ENCODE measurements at places on chromosomes 5 and 9. TPM values are rescaled to one million over a fixed set of nuclear protein-coding genes. Genes with fewer than 3 reads are reported as not detected.
A peak's percentile ranks its signal among the peaks of the same experiment; 100 is the strongest.

DNA sequence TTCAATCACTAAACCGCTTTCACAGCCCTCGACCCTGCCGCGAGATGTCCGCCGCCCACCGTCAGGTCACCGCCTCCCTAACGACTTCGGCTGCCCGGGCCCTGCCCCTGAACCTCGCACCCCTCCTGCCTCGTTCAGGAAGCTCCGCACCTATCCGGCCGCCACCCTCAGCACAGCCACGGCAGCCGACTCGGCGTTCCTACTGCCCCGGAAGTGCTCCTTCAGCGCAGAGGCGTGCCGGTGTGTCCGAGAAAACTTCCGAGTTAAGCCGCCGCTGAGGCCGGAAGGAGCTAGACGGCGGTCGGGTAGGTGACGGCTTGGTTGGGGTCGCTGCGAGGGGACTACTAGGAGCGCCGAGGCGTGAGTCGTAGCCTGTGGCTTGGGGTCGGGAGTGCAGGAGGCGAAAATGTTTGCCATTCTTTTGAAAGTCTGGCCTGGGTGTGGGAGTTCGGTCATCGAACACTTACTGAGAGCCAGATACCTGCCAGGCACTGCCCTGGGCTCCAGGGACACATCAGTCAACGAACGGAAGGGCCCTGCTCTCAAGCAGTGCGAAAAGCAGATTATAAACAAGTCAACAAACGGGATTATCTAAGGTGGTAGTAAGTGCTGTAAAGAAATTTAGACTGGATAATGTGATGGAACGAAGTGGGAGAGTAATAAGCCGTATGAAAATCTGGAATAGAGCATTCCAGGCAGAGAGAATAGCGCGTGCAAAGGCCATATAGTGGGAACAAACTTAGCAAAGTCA lies at the start of the genes FAM114A2 and MFAP3:
TSS of gene FAM114A2 (minus strand) at position 204 of the 751 bp plus-strand sequence. CDS start 3,957 bp downstream, outside the sequence.
TSS of gene MFAP3 (plus strand) at position 261 of the 751 bp plus-strand sequence. CDS start 10,756 bp downstream, outside the sequence.
- DNase-seq, result peak; percentile 58

DNA sequence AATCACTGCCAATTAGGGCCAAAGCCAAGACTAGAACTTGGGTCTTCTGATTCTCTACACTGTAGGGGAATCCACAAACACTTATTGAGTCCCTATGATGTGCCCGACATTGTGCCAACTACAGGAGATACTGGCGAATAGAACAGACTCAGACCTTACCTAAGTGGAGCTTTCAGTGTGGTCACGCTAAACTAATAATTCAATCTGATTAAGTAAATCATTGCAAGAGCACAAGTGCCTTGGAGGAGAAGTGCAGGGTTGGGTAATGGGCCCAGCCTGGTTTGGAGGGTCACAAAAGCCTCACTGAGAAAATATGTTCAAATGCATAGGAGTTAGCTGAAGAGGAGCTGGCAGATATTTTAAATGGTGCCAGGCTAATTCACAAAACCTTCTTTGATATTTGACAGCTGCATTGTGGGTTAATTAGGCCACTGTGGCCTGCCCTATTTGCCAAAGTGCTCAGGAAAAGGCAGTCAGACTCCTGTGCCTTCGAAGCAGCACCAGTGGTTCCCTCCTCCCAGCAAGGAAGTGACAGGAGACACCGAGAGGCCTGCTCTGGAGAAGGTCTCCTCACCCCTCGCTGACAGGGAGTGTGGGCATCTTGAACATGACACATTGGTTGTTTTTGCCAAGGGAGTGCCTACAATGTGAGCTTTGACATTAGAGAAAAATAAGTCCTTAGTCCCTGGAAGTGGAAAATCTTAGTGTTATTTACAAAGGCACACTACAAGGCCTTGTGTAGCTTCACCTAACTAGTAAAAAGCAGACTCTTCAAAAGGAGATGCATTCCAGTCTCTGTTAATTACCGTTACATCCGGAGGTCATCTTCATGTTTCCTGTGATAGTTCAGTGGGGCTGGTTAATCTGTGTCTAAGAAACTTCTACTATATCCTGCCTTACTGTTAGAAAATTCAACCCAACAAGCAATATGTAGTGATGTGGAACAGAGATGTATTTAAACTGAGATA lies 24.1 kb upstream of the TRAF1 start:
- DNase-seq, result no peak

- no peak for DNase-seq
Measured at GRCh38 chr9:551986-552929, 289.2 kb upstream of the DMRT1 start.

DNA sequence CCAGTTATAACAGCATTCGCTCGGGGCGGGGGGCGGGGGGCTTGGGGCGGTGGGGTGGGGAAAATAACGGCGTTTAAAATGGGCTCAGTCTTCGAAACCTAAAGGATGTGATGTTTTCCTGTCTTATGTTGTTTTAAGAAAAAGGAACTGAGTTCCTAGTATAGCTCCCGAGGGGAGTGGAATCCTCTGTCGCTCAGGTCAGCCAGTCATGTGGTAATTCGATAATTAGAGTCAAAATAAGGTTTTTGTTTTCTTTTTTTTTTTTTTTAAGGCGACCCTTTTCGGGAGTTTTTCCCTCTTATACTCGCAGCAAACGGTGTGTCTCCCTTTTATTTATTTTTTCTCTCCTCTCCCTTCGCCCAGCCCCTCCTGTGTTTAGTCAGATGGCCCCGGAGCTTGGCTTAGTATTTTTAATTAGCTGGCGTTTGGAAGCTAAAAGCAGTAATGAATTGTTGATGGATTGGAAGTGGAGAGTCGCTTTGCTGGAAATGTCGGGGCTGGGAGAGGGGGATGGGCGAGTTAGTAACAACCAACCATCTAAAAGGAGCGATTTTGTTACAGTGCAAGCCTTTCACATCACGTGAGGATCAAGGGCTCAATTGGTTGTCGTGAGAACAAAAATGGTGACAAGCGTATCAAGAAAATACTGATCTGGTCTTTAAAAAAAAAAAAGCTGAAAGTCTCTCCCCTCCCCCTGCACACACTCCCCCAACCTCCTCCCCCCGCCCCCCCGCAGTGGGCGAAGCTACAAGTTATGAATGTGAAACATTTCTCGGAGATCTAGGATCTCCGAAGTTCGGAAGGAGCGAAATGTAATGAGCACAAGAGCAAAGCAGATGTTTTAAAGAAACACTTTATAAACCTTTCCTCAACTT lies 714 bp upstream of the ZNF608 start:
- DNase-seq, result peak; percentile 90

GRCh38 chr5:62395210-62395950 lies 8.3 kb downstream of the DIMT1 start:
- DNase-seq, result no peak

- no peak for DNase-seq
Measured at GRCh38 chr5:10985721-10986110, 224.7 kb upstream of the DAP start.

DNA sequence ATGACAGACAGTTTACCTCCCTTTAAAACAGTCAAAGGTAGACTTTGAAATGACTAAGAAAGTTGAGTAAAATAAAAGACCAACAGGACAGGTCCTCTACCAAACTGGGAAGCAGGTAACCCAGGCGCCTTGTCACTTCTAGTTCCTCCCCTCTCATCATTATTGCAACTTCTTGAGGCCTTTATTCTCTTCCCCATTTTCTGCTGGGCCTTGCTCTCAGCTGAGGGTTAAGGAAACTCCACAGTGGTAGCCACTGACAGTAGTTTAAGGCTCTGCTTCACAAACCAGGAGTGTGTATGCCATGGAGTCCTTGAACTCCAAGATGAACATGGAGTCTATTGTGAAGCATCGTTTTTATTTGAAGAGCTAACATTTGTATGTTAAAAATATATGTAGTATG lies 36.9 kb upstream of the TCERG1 start:
- DNase-seq, result no peak

DNA sequence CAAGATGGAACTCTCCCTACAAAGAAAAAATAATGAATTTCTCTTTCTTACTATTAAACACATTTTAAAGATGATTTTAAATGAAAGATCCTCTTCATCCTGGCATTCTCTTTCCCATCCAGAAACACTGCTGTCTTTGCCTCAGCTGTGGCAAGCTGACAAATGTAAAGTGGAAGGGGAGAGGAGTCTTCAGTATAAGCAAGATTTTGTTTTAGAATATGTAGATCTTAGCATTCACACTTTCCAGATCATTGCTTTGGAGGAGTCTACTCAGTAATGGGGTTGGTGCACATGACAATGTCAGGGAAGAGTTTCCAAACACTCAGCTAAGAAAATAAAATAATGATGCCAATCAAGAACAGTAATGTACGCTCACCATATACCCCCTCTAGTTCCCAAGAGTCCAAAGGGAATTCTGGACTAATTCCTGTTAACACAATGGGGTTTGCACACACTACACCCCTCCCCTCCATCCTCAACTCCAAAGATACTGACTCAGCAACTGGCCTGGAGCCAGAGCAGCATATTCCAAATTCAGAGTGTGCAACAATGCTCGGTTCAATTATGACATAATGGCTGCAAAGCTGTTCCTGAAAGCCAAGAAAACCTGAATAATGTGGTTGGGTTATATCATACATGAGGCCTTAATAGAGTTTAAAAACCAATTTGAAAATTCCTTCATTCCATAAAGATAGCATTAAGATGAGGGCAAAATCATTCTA lies 4.6 kb downstream of the C5orf63 start:
- peak; percentile 28 for DNase-seq

DNA sequence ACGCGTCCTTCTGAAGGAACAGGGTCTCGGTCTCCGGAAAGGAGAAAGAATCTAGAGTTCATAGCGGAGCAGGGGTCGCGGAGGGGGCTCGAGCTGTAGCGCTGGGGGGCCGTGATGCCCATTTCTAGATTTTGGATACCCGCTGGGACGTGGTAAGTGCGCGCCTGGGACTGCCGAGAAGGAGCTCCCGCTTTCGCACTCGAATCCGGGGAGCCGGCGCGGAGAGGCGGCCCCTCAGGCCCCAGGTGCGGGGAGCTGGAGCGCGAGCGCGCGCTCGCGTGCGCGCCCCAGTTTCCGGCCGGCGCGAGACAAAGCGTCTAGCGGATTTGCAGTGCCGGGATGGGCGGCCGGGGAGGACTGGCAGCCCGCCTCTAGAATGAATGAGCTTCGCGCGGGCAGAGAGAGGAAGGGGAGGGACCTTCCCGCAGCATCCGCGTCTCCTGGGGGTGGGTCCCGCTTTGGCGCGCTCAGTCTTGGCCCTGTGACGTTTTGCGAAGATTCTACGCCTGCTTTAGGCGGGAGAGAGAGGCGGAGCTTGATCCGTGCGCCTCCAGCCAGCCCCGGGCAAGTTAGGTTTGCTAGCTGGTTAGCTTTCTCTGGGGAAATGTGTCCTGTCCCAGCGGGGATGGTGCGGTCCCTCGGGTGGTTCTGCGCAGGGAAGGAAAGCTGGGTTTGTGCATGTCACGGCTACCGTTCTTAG lies 1.2 kb downstream of the LMNB1 start:
- DNase-seq, result peak; percentile 80

- DNase-seq, result no peak
Measured at GRCh38 chr5:121693864-121694263, 157.8 kb upstream of the FTMT start.

DNA sequence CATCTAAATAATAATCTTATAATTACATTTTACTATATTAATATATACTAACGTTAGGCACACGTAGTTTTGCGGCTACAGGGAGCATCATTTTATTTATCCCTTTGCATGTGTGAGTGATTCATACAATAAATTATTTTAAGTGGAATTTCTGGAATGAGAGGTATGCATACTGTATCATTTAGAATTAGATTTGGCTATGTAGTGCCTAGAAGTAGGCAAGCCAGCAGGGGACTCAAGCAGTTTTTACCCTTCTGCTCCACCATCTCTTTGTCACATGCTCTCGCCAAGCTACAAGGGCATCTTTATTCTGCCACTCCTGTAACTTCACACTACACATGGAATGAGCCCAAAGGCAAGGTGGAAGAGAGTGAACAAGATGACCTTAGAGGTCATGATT lies 60.8 kb downstream of the MEGF10 start:
- DNase-seq, result no peak

- no peak for DNase-seq
Measured at GRCh38 chr5:157045601-157046000, 13.3 kb downstream of the HAVCR1 start.

- no peak for DNase-seq
Measured at GRCh38 chr5:107486489-107486888, 184.2 kb downstream of the EFNA5 start.

DNA sequence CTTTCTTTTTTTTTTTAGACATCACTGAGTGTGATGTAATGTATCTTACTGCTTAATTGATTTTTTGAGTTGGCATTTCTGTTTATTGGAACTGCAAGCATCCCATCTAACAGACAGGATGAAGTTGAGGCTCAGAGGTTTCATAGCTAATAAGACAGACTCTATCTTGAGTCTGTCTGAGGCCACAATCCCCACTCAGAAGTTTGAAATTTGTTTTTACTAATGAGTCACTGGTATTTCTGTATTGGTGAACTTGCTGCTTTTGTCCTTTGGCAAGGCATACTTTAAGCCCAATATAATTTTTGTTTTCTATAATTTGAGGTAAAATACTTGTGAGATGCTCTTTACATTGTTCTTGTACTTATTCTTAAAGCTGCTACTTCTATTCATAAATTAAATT lies 491.2 kb downstream of the PSAT1 start:
- no peak for DNase-seq

GRCh38 chr9:136239983-136240330 lies 5.7 kb downstream of the QSOX2 start:
- DNase-seq, result no peak

GRCh38 chr9:137547687-137548543 lies 2.3 kb downstream of the PNPLA7 start:
- DNase-seq, result no peak

DNA sequence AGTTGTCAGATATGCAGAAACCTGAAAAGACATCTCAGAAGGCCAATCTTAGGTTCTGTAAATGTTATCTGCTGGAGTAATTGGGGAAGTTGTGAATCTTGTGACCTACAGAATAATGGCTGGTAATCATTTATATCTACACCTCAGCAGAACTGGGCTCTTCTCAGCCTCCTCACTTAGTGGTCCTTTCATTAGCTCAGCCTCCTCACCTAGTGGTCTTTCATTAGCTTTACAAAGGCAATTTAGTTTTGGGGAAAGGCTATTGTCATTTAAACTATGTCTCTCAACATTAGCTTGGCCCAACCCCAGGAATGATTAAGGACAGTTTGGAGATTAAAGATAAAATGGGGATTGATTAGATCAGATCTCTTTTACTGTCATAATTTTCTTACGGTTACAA lies 284.2 kb upstream of the SGCD start:
- DNase-seq, result no peak

- DNase-seq, result peak; percentile 90
Measured at GRCh38 chr9:3906437-3907213, 380.8 kb upstream of the RFX3 start.

DNA sequence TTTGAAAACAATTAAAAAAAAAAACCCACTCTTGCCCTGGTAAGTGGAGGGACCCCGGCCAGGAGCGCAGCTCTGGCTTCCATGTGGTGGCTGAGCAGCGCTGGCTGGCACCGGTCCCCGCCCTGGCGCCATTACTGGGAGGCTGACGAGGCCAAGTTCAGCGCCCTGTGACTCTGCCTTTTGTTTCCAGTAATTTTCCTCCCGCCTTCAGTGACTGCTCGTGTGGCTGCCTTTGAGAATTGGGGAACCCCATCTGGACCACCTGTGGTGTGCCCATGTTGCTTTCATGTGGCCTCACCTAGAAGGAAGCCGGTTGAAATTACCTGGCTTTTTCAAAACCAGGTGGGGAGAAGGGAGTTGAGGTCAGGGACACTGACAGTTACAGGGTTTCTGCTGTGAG lies 136.1 kb downstream of the GAPVD1 start:
- DNase-seq, result no peak

GRCh38 chr9:76412638-76413037 lies 18.4 kb upstream of the RFK start:
- DNase-seq, result no peak

The PAEP gene
- 0.21 TPM for total RNA-seq

The GNG10 gene
- 69.3 TPM for total RNA-seq

The C9orf152 gene
- total RNA-seq, result not detected

The ENTPD2 gene
- 0.21 TPM for total RNA-seq

The SOX30 gene
- total RNA-seq, result not detected

The NKD2 gene
- total RNA-seq, result 1.7 TPM

Data from kidney epithelial cell (primary cell).